Type B pancreatic cell (in vitro differentiated cells): ENCODE measurements at places on chromosomes 2 and 18.

GRCh38 chr2:28997237-28997846 lies 16.2 kb downstream of the TOGARAM2 start:
- DNase-seq, result no peak

DNA sequence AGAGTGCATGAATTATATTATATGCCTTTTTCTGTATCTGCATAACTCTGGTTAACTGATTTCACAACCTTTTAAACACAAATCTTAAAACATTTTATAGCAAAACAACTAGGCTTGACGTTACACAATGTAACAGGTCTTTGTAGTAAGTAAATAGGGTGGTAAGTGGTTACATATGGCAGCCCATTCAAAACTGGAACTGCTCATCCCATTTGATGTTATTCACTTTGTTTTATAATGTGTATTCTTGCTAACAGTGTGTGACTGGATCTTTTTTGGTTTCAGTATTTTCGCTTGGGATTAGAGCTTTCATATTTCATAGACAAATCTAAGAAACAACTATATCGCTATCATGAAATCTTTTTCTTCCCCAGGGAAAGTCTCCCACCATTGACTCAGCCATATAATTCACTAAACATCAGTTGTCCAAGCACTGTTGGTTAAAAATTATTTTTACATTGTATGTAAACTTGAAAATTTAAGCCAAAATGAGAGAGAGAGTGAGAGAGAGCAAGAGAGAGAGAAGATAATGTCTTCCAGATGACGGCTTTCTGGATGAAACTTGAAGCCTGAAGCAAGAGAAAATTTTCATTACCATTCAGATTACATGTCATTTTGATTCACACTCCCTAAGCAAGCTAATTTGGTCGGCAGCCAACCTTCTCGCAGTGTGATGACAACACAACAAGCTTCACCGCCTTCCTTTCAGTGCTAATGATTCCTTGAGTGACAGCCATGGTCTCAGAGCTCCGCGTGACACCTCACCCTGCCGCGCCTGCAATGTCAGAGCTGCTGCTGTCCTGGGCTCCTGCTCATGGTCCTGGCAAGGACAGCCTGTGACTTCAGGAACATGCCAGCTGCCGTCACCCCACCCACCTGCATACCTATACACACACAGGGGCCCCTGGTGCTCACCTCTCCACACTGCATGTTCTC lies 946.9 kb upstream of the SOX11 start:
- DNase-seq, result no peak

- no peak for DNase-seq
Observed at GRCh38 chr18:80183273-80184050, 63.9 kb downstream of the PARD6G start.

DNA sequence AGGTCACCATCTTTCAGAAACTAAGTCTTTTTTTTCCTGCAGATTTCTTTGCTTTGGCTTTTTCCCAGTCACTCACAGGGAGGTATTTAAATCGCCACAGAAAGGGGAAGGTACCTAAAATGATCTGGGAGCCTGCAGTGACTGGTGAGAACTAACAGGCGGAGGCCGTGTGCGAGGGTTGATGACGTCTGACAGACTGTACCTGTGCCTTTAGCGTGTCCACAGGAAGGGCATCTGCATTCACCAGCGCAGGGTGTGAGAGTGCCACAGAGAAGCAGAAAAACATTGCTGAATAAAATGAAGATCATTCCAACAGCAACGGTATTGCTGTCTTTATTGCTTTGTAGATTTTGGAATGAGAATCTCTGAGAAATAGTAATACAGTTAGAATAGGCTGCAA lies 5.7 kb downstream of the CTDP1 start:
- DNase-seq, result no peak

- no peak for DNase-seq
Observed at GRCh38 chr2:63888490-63889402, 47.0 kb downstream of the UGP2 start.

DNA sequence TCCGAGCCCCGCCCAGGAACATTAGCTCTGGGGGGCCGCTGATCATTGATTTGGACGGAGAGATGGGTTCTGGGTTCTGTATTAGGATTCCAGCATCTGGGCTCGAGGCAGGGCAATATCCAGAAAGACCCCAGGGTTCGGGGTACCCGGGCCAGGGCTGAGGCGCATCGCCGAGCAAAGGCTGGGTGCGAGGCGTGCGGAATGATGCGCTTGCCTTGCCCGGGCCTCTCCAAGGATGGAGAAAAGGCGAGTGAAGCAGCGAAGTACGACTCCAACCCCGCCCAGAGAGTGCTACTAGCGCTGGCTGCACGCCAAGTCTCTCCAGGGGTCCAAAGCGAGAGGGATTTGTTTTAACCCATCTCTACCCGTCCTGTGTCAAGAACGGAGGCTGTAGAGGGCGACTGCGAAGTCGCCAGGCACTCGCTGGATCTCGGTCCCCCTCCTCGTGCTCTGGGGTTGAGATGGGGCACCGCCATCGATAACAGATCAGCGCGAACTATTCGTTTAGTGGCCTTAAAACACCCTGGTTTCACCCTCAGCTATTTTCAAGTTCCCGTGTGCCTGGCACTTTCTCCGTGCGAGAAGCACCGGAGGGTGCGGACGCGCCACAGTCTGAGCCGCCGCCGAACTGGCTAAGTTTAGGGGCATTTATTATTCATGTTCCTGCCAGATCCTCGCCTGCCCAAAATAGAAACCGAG lies 1.9 kb downstream of the ADCYAP1 start:
- no peak for DNase-seq
